ENCODE measurements at places on chromosomes 5 and 9. TPM values are rescaled to one million over a fixed set of nuclear protein-coding genes. Genes with fewer than 3 reads are reported as not detected.

The PITX1 gene
- total RNA-seq: 21.3 TPM

DNA sequence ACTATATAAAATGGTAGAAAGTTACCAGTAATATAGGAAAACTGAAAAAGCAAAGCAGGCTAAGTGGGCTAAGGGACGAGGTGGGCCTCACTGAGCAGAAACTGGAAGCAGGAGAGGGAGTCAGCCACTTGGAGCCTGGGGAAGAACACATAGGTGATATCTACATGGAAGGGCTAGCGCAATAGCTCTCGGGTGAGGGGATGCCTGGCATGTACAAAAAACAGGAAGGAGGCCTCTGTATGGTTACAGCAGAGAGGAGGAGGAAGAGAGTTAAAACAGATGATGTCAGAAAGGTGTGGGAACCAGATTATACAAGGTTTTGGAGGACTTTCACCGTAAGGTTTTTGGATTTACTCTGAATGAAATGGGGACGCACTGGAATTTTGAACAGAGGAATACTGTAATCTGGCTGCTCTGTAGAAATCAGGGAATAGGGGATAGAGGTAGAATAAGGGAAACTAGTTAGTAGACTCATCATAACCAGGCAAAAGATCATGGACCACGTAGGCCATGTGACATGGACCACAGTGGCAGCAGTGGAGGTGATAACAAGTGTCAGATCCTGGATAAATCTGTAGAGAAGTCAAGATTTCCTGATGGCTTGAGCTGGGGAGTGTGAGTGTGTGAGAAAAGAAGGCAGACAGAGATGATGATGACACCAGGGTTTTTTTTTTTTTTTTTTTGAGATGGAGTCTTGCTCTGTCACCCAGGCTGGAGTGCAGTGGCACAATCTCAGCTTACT lies 52.5 kb downstream of the FNBP1 start:
- DNase-seq: no peak

GRCh38 chr9:17863213-17863883 lies 284.5 kb downstream of the SH3GL2 start:
- DNase-seq: no peak

GRCh38 chr5:108193021-108193795 lies 188.7 kb downstream of the FBXL17 start:
- DNase-seq: peak; percentile 15

GRCh38 chr5:109964136-109964535 lies 274.4 kb downstream of the MAN2A1 start:
- DNase-seq: peak; percentile 24

The GADD45G gene
- total RNA-seq: 1.0 TPM

DNA sequence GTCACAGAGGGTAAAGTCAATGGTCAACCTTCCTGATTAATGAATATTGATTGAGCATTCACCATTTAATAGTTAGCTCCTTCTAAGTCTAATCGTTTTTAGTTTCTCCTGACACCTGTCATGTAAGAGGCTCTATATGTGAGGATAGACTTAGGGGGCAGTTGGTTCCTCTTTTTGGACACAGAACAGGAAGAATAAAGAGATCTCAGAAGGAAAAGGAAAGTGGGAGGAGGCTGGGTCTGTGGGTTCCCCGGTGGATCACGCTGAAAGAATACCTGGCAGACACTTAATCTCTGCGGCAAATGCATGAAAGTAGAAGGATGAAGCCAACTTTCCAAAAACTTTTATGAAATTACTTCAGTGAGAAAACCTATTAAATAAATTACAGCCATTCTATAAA lies 98.4 kb downstream of the PDE4D start:
- no peak for DNase-seq

The IRX4 gene
- total RNA-seq: 40.3 TPM

DNA sequence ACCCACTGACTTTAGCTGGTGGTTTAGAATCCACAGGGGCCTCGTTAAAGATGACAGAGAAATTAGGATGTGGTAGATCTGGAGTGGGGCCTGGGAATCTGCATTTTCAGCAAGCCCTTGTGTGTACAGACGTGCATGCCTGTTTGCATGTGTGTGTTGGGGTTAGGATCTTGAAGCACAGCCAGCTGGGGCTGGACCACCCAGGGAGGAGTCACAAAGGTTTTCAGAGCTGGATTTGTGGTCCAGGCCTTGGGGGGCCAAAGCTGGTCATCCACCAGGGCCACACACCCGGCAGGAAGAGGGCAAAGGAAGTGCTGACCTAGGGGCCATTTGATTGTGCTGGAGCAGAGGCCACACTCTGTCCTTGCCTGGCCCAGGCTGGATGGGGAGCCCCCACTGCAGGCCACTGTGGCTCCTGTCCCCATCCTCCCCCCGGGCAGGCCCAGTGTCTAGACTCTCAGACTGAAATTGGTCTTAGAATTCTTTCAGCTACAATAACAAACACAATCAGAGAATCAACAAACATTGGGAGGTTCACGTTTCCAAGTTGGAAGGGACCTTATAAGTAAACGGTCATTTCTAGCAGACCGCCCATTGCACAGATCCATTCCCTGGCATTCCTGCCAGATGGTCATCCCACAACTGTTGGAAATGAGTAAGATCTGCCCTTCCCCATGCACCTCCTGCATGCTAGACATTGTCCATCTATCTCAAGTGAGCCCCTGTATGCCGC lies 10.3 kb downstream of the CDX1 start:
- DNase-seq: no peak

DNA sequence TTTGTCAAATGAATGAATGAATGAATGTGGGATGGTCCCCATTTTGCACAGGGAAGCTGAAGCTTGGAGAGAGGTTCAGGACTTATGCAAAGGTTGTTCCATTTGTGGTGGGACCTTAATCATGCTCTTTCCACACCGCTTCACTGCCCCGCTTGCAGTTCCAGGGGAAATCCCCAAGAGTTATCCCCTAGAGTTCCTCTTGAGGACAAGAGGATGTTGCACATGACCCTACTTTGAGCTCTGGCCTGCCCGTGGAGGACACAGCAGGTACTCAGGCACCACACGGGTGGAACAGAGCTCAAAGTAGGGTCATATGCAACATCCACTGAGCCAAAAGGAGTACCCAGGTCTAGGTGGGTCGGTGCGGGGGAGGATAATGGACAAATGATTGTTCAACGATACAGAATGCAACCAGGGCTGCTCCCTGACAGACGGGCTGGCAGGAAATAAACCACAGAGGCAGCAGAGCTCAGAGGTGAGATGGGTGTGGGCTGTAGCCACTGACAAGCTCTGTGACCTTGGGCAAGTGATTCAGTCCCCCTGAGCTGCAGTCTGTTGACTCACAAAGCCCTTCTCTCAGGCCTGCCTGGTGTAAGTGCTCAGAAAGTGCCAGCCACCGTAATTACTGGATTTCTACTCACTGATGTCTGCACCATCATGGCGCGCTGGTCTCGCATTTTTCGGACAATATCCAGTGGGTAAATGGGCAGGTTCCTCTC lies 60.3 kb upstream of the EPB41L4B start:
- DNase-seq: peak; percentile 43

DNA sequence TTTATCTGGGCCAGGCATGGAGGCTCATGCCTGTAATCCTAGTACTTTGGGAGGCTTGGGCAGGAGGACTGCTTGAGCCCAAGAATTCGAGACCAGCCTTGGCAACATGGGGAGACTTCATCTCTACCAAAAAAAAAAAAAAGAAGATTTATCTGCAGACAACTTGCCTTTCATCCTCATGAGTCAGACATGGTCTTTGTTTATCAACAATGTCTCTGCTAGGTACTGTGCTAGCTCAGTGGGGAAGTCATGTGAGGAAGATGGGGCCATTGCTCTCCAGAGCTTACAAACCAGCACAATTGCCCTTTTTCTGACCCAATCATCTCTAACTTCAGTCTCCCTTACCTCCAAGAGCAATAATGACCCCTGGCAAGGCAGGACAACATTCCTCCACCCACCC lies 1.6 kb downstream of the URM1 start:
- DNase-seq: no peak

- DNase-seq: no peak
These were observed 18.5 kb upstream of the GADD45G start for GRCh38 chr9:89586311-89586710.

GRCh38 chr5:76514292-76514691 lies 108.9 kb downstream of the F2RL2 start:
- DNase-seq: no peak

DNA sequence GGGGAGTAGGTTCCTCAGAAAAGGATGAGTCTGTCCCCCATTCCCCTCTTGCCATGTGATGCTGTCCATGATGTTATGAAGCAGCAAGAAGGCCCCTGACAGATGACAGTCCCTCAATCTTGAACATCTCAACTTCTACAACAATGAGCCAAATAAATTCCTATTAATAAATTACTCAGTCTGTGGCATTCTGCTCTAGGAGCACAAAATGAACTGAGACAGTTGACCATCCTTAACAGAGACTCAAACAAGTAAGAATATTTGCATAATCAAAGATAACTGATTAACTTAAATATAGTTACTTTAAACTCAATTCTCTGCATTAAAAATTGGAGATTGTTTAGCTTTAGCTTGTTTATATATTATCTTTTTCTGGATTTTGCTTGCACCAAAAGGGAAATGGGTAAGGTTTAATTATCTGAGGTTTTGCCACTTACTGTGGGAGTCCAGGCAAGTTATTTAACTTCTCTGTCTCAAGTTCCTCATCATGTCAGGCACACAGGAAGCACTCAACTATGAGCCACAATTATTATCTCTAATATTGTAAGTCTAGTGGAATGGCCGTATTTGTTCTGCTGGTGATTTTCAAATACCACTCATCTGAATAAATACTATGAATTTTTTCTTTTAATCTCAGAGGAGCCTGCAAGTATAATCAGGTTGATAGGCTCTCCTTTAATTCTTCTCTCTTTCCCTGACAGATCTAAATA lies 162.9 kb downstream of the TSSK1B start:
- no peak for DNase-seq

DNA sequence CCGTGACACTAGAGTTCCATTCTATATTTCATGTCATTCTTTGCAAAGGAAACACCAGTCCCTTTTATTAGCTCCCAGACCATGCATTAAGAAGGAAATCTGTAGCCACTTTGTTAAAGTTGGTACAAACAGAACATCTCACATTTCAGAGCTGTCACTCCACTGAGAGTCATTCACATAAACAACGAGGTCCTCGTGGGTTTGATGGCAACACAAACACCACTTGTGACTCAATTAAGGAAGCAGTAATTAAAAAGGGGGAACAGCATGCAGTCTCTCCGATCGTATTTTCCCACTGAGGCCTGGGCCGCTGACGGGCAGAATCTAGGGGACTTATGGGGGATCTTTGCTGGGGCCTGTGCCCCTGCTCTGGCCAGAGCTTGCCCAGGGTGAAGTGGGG lies 94.2 kb upstream of the ZNF618 start:
- DNase-seq: no peak

DNA sequence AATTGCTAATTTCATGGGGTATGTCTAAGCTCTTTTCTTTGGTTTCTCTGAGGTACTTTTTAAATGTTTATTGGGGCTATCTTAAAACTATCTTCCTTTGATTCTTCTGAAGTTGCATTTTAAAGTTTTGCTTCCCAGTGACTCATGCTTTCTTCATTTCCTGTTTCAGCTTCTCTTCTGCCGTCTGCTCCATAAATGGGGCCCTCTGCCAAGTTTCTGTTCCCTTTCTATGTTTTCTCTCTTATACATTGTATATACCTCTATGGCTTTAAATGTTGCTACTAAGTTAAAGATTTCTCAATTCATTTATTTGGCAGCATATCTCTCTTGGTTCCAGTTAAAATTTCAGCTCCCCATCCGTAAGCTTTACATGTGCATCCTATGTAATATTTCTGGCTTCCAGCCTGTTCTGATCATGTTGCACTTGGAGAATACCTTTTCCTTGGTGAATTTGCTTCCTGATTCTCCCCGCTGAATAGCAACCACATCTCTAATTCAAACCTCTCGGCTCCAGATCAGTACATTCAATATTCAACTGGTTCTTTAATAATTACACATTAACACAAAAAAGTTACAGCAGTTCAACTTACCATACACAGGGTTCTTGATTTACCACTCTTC lies 125.3 kb downstream of the ST8SIA4 start:
- peak; percentile 75 for DNase-seq

- DNase-seq: no peak
These were observed 106.2 kb downstream of the NSG2 start for GRCh38 chr5:174151599-174152181.

The RASGRF2 gene
- 2.0 TPM for total RNA-seq

DNA sequence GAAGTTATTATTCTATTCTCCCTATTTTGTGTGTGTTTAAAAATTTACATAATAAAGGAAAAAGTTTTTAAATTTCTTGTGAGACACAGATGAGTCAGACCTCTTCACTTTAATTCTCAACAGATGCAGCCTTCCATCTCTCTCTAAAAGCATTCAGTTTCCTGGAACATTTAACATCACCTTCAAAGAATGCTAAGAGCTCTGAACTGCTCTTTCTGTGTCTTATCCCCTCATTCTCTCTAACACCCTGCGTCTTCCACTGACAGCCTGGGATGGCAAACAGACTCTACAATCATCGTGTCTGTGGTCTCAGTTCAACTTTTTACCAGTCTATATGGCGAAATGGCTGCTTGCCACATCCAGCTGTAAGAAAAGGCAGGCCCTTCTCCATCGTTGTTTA lies 173.0 kb downstream of the HINT1 start:
- DNase-seq: no peak

- no peak for DNase-seq
These were observed 256.2 kb downstream of the ARHGAP26 start for GRCh38 chr5:143026380-143026779.
